H1 (cell line): ENCODE measurements at places on chromosomes 3 and 15.

DNA sequence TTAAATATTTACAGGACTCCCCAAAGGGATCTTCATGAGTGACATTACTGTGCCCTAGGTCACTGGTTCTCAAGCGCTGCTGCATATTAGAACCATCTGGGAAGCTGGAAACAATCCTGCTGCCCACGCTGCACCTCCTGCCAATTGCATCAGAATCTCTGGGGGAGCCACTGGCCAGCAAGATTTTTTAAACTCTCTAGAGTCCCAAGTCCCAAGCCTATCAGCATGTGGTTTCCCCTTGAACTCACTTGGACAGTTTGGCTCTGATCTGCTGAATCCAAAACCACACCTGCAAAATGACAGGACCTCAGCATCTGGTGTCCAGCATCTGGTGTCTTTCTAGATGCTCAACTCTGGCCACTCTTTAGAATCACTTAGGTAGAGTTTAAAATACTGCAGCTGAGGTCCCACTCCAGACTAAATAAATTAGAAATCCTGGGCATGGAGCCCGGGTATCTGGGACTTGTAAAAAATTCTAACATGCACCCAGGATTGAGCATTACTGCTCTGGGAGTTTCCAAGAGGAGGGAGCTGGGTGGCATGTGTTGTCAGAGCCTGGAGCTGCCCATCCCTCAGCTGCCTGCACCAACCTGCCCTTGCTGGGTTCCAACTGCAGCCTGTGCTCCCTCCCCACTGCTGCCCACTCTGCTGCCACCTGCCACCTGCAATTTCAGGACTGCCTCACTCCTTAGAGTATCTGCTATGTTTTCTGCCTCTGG is 311.3 kb downstream of the SLC9A9 start:
- DNase-seq, result no peak

- no peak for DNase-seq
Observed at GRCh38 chr3:190385731-190386688, 2.0 kb upstream of the CLDN16 start.

DNA sequence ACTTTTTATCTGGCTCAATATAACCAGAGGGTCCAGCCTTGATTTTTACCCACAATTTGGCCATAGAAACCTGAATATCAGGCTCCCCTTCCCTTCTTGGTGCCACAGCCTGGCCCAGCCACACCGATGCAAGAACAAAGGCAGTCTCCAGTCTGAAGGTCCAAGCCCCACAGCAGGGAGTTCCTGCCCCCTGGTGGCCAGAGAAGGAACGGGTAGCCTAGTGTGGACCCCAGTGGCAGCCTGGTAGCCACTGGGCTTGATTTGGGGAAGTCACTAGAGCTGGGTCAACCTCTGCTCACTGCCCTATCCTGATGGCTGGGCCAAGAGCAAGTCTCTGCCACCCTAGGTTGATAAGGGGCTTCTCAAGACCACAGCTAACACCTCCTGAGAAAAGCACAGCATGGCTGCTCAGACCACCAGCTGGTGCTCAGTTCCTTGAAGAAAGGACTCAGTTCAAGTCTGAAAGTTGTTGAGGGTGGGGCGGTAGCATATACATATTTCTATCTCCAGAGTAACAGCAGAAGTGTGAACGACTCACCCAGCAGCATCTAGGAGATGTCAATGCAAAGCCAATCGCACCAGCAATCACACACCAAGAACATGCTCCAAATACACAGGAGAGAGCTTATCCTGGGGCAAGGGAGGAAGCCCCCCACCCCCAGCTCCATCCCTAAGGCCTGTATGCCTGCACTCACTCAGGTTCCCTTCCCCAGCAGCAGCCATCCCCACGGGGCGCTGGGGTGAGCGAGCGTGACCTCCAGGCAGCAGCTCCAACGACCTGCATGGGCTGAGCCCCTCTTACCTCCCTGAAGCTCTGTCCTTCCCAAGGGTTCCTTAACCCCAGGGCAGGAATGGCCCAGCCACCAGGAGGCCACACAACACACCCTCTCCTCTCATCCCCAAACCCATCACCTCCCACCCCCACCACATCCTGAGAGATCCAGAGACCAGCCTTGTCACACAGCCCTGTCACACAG is 7.6 kb downstream of the PFKFB4 start:
- DNase-seq, result peak; percentile 95

DNA sequence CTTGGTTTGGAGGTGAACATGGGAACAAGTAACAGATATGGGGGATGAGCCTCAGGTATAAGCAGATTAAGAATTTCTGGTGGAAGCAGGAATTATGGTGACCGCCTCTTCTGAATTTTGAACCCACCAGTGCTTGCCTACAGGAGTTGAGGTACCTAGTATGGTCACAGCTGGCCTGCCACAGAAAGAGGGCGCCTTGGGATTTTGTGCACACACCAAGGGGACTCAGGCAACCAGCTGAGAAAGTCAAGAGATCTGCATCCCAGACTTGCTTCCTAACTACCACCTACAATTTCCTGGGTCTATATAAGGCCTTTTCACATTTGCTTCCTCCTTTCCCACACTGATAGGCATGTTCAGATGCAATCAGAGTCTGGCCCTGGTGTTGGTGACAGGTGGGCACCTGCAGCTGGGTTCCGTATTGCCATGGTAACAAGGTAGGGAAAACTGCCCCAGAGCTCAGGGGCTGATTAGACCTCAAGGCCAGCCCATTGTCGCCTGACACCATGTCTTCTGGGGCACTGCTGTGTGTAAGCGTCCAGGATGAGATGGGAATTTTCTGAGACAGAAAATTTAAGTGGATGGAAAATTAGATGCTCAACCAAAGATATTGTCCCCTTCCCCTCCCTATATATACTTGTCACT is 75.9 kb upstream of the RASGRF1 start:
- no peak for DNase-seq

DNA sequence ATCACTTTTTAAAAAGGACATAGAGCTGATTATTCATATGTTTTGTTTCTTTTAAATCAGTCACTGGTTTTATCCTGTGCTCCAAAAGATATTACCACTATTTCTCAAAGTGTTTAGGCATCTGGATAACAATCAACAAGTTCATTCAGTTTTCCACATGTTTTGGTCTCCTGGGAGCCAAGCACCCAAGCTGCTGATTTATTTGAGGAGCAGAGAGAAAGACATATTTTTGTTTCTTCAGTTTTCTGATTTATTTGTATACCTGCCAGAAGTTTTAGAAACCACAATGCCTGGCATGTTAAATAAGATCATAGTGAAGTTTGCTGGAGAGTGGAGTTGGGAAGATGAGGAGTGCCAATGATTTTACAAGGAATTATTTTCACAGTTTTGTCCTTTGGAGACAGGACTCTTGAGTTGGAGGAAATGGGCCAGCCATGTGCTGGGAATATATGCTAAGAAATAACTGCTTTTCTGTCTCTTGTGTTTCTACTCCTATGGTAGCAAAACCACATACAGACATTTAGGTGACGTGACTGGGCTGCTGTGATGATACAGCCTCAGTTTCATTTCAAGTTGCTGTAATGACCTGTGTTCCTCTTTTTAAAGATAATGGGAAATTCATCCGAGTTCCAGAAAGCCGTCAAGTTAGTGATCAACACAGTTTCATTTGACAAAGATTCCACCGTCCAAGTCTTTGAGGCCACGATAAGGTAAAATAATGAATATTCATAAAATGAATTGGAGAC is 11.7 kb downstream of the EDEM1 start:
- DNase-seq, result no peak
